Fibroblast of pulmonary artery (primary cell): ENCODE measurements at places on chromosomes 7 and 10.
A peak's percentile ranks its signal among the peaks of the same experiment; 100 is the strongest.

- DNase-seq = no peak
These were observed 92.7 kb downstream of the CCDC3 start for GRCh38 chr10:12908773-12909172.

- DNase-seq = no peak
These were observed 10.9 kb upstream of the BHLHA15 start for GRCh38 chr7:98200364-98200763.

- no peak for DNase-seq
These were observed 377.3 kb downstream of the SDK1 start for GRCh38 chr7:3678314-3678810.

DNA sequence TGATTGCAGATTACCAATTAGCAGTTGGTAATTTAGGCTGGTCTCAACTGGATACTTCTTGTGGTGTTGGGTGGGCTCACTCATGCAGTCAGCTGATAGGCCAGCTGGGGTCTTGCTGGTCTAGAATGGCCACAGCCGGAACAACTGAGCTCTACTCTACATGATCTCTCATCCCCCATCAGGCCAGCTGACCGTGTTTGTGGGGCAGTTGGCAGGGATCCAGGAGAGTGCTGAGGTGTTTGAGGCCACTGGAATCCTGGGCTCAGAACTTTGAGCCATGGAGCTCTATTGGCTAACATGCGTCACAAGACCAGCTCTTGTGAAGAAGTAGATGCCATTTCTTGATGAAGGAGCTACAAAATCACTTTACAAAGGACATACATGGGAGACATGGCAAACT is 242.4 kb downstream of the GFRA1 start:
- no peak for DNase-seq

DNA sequence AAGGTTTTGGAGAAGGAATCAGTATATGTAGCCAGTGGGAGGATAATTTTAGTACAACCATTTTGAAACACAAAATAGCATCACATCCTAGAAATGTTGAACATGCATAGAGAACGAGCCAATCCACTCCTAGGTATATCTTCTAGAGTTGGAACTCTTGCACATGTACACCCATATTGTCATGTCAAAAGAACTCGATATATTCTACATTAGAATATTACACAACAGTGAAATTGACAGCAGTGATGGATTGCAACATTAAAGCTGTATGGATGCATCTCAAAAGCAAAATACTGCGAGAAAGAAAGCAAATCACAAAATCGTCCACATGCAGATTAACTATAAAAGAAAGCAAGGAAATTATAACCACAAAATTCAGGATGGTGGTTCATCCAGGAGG is 159.3 kb upstream of the NEBL start:
- no peak for DNase-seq

DNA sequence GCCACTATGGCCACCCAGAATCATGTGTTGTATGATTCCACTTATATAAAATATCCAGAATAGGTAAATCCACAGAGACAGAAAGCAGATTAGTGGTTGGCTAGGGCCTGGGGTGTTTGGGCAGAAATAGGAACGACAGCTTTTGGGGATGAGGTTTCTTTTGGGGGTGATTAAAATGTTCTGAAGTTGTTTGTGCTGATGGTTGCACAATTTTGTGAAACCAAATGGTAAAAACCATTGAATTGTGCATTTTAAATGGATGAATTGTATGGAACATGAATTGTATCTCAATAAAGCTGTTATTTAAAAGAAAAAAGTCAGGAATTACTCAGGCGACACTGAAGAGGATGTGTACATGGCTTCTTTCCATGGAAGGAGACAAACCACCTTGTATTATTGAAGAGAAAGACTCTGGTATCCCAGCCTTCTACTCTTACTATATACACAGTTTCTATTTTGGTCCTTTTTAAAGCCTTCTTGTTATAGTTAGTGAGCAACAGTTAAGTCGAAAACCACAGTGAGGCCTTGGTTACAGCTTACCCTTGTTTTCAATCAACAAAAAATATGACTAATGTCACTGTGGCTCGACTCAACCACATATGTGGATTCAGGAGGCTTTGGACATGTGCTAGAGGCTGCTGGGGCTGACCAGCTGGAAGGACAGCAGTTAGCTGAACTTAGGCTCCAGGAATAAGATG is 57.1 kb upstream of the KMT2E start:
- DNase-seq = peak; percentile 67

GRCh38 chr10:63256009-63256773 is 123.1 kb downstream of the NRBF2 start:
- DNase-seq = peak; percentile 72

DNA sequence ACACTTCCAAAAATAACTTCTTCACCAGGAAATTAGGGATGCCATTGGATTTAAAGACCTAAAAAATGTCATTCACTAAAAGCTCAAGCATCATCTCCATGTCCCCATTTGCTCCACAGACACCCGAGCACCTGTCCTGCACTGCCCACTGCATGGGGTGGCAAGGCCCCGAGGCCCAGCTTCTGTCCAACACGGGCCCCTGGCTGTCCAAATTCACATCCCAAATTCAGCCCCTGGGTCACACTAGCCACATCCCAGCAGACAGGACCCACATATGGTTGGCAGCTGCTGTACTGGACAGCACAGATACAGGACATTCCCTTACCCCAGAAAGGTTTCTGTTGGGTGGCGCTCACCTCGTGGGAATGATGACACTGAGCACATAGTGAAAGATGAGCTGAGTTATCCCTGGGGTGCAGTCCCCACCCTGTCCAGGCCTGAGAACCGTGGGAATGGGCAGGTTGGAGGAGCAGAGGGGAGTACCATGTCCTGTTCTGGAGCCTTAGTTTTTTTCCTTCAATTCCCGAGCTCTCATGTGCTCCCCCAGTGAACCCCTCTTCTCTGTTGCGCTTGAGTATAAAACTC is 55.3 kb downstream of the CSGALNACT2 start:
- DNase-seq = no peak

- no peak for DNase-seq
These were observed 87.1 kb downstream of the ITGB8 start for GRCh38 chr7:20417675-20418382.

DNA sequence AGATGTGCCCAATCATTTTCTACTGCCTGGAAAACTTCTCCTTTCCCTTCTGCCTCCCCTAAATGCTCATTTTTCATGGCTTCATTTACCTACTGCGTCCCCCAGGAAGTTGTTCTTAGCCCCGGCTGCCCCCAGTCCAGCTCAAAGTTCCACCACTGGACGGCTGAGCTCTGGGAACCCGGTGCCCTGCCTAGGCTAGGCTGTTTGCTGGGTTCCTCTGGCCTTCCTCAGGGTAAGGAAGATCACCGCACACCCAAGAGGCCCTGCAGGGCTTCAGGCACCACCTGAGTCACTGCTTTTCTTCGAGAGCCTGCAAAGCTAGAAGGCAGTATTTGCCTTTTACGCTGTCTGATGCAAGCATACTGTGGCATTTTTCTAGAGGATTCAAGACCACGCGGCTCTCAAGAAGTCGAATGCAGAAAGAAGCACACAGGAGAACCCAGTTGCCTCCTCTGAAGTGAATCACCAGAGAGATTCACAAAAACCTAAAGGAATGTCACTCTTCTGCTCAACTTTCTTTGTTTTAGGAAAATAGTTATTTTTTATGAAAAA is 46.7 kb upstream of the ZMIZ1 start:
- DNase-seq = no peak

GRCh38 chr10:36676321-36676720 is 449.1 kb upstream of the ANKRD30A start:
- no peak for DNase-seq

- DNase-seq = no peak
These were observed 244.1 kb downstream of the PTPRN2 start for GRCh38 chr7:158343526-158343925.

GRCh38 chr7:78017591-78018100 is 219.1 kb downstream of the PHTF2 start:
- no peak for DNase-seq

GRCh38 chr7:101618207-101618839 is 10.8 kb downstream of the MYL10 start:
- no peak for DNase-seq

GRCh38 chr10:132206806-132207535 is 20.2 kb downstream of the DPYSL4 start:
- no peak for DNase-seq

DNA sequence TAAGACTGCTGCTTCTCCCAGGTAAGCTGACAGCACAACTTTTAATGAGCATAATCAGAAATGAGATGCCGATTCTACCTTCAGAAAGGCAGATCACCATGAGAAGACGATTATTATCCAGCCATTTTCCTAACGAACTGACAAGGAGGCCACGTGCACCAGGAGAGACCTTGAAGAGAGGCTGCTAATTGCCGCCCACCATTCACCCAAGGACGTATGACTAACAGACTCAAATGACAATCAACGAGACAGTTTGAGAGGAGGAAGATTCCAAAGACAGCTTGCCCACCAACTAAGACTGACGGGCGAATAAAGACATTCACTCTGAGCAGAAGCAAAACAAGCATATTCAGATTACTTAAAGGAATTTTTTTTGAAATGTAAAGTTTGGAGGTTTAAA is 301.9 kb upstream of the TAC1 start:
- no peak for DNase-seq

DNA sequence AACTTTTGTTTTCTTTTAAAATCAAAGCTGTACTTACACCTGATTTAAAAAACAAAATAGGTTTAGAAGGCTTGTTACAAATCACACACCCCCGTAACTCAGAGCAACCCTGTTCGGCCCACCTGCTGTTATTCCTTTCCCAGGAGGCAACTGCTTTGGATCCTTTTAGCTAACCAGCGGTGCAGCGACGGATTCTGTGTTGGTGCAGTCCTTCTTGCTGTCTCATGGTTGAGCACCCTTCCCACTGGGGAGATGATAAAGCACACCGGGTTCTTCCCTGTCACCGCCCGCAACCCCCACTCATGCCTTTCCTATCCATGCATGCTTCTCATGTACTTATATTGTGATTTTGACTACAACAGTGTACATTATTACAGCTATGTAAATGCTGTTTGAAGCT is 24.8 kb upstream of the MKI67 start:
- no peak for DNase-seq

DNA sequence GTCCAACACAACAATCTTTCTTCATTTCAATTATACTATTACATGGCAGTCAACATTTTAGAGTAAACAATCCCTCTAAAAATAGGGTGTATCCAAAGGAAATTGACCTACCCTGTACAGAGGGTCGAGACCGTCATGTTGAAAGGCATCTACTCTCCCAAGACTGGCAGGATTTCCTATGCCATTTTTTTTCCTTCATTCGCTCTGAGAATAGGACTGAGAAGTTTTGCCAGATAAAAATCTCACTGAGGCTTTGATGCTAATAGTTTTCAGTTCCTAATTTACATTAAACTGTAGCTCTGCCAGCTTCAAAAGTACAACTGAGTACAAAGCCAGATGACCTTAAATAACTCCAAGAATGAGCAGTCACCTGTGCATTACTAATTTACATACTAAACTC is 84.5 kb upstream of the SEMA3C start:
- no peak for DNase-seq

DNA sequence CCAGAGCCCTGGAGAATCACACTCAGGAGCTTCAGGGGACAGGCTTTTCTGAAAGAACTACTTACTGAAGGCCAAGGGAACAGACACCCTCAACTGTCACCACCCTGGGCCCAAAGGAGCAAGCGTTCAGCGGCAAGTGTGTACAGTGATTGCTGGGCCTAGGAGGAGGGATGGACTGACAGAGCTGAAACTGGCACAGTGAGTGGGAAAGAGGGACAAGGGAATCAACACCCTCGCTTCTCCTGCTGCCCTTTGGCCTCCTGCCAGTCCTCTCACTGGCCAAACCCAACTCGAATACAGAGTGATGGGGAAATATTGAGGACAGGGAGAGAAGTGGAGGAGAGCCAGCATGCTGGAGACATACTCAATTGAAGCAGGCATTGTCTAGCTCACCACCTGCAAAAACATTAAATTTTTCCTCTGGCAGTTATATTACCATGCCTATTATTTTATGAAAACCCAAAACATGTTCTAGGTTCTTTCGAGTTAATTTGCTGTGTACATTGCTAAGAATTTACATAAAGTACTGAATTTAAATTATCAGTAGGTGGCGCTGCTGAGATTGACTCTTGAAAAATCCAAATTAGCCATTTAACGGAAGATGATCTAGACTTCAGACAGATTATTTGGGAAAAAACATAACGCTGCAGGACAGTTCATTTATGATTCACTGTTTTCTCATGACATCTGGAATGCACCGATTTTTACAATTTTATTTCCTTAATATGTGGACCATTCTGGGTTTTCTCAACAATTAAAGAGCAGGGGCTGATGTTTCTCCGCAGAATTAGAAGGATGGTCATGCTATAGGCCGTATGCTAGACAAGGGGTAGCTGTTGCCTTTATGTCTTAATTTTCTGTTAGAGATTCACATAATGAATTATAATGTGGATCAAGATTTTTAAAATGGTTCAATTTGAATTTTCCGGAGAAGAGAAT is 14.7 kb upstream of the TMEM236 start:
- peak; percentile 67 for DNase-seq

GRCh38 chr10:31219306-31219705 is 99.7 kb upstream of the ZEB1 start:
- no peak for DNase-seq

- no peak for DNase-seq
These were observed 5.5 kb downstream of the DNTT start for GRCh38 chr10:96309628-96310320.

GRCh38 chr10:97498841-97499560 is at the start of gene UBTD1:
TSS of gene UBTD1 (plus strand) at chr10:97498924. CDS start at chr10:97499204, 280 bp downstream.
- DNase-seq = no peak

DNA sequence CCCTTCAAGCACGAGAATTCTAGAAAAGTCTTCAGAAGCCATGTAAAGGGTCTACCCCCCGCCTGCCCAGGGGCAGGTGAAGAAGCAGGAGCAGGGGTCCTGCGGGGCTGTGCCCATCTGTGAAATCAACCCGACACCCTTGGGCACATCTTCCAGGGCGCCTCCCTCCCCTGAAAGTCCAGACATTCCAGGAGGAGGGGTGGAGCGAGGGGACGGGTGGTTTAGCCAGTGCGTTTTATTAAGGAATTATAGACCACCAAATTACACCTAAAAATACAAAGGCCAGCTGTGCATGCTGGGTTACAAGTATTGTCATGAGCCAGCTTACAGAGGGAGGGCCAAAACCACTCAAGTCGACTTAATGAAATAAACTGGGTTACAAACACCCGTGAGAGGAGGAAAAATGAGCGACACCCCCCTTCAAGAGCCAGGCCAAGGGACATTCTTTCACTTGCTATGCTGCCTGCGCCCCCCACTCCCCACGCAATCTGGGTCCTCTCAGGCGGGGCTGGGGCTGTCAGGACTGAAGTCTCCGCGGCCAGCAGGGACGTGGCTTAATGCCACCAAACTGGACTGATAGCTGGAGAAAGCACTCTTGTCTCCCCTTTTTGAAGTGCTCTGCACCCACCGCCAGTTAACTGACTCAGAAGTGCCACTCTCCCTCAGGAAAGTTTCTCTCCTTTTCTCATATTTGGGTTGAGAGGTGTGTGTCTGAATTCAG is 360.3 kb downstream of the FRMD4A start:
- no peak for DNase-seq

- no peak for DNase-seq
These were observed 31.5 kb downstream of the INSIG1 start for GRCh38 chr7:155329225-155329624.
